ENCODE measurements at places on chromosomes 16 and 17. TPM values are rescaled to one million over a fixed set of nuclear protein-coding genes. Genes with fewer than 3 reads are reported as not detected.

Gene CRHR1
- total RNA-seq, result not detected

Gene SRCIN1
- 0.46 TPM for total RNA-seq

Gene RNU2-1
- total RNA-seq, result 404 TPM

Gene CAMKK1
- 4.5 TPM for total RNA-seq

Gene PMFBP1
- not detected for total RNA-seq

Gene GJD3
- total RNA-seq, result 1.7 TPM

Gene HSPB9
- total RNA-seq, result not detected

Gene MMP25
- total RNA-seq, result 0.32 TPM

Gene MYO15A
- total RNA-seq, result not detected

Gene HOXB9
- total RNA-seq, result not detected

Gene WFDC1
- 3.6 TPM for total RNA-seq

Gene C17orf113
- total RNA-seq, result 0.96 TPM

Data from heart left ventricle (tissue), 16 donors.